Suppressor macrophage treated with lipopolysaccharide for 1 hour (primary cell): ENCODE measurements at places on chromosomes 12 and 14.
A peak's percentile ranks its signal among the peaks of the same experiment; 100 is the strongest.

DNA sequence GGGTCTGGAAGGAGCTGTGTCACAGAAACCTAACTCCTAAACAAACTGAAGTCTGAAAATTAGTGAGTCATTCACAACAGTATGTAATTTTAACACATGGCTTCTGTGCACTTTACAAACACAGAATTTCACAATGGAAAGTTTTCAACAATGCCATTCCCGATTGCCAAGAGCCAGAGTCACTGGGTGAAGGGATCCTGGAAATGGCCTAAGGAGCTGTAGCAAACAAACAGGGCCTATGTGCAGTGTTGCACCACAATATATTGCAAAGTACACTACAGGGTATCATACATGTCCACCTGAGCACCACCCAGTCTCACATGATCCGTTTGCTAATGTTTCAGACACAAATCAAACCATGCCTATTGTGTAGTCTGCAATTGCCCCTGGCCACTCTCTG lies 184.7 kb upstream of the OTX2 start:
- DNase-seq, result no peak

- no peak for DNase-seq
Measured at GRCh38 chr12:52354200-52354599, 13.1 kb downstream of the KRT85 start.

- peak; percentile 24 for DNase-seq
Measured at GRCh38 chr12:1760566-1761382, 59.6 kb upstream of the LRTM2 start.

- no peak for DNase-seq
Measured at GRCh38 chr12:15346488-15346887, 24.2 kb downstream of the PTPRO start.

DNA sequence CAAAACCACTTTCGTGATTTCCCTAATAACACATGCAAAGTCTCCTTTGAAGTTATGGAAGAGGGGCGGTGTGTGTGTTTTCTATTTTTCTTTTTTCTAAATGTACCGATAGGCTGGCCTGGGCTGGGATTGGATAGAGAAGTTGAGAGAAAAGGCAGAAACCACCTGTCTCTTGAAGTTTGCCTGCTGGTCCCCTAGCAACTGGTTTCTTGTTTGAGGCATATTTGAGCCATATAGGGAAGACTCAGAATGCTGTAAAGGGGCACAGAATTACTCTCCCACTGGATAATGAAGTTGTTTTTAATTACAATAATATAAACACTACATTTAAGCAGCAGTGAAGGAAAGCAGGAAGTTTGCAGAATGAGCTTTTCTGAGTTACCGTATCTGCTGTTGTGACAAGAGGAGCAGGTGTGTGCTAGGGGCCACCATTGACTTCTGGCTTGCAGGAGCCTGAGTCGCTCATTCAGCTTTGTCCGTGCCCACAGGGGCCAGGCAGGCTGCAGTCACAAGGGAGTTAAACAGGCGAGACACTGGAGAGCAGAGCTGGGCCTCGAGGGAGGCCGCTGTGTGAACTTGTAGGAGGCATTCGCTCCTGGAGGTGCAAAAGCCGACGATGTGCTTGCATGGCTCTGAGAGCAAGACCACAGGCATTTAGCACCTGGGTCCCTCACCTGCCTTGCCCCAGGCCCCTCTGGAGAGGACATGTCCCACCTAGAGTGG lies 173.8 kb upstream of the RGS6 start:
- DNase-seq, result no peak

DNA sequence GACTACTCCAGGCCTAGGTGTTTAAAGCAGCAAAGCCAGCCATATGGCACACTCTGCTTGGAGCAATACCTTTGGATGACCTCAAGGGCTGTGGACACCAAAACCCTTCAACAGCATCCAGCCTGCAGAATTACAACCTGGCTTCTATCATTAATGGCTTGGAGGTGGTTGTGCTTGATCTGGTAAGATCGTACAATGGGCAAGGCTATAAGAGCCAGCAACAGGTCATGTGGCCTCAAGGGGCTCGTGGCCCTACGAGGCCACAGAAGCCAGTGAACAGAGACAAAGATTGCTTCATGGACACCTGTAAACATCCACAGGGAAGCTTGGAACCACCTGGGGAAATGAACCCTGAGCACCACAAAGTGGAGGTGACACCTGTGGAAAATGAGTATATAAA lies 657.3 kb downstream of the BCL11B start:
- DNase-seq, result no peak
